ENCODE measurements at places on chromosomes 12 and 14.

DNA sequence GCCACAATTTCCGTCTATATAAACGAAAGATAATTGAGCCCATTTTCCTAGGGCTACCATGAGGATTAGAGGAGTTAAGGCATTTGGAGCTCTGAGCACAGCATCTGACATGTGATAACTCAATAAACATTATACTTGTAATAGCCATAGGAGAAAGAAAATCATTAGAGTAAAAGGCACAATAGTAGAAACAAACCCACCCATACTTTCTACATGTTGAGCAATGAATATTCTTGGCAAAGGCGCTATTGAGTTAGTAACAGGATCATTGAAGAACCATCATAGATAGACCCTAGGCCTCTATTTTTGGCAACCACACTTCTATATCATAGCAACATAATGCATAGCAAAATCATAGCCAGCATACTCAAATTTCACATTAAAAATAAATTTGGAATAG is 664.1 kb downstream of the NOVA1 start:
- DNase-seq, result no peak

- no peak for DNase-seq
Observed at GRCh38 chr14:95482627-95483308, 33.7 kb downstream of the SYNE3 start.

DNA sequence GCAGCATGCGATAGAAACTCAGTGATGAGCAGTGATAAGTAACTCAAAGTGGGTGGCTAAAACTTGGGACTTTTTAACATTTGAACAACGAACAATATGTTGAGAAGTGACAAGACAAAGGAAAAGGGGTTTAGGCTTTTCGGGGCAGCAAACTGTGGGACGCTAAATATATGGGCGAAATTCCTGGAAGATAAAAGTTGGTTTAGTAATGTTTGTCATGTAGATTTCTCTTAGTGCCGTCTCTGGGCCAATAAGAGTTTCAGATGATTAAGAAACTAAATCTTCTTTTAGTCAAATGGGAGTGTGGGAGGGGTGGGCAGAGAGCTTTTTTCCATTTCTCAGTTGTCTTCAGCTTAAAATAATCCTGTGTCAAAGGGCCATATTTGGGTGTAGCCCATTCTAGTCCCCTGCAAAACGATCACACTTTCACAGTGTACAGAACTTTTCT is 41.7 kb upstream of the FUT8 start:
- DNase-seq, result no peak

DNA sequence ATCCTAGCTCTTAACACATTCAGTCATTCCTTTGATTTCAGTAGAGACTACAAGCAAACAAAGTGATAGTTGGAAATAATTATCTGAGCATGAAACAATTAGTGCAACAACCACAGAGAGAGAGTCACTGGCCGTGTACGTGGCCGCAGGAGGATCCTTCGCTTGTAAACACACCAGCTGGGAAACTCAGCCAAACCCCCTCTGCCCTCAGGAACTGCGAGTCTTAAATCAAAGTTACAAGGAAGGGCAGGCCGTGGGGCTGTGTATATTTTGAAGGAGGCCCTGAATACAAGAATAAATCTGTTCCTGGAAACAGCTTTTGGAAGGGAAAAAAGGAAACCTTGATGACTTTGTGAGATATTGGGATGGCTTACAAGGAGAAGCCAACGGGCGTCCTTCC is 164.5 kb downstream of the ANO2 start:
- DNase-seq, result no peak

- no peak for DNase-seq
Observed at GRCh38 chr12:113239288-113239771, 18.1 kb downstream of the TPCN1 start.

DNA sequence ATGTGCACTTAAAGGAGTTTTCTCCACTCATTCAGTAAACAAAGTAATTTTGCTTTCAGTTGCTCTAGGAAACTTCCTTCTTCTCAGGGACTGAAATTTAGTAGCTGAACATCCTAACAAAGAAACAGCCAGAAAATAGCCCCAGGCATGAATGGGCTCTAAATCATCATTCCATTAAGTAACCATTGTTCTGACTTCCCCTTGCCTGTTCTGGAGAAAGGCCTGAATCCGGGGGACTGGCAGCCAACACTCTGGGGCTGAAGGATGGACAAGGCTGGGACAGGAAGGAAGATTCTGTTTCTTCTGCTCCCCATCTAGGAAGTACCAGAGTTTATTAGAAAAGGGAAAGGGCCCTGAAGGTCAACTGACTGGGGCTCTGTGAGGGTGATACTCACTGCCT is 104.5 kb downstream of the ESRRB start:
- peak; percentile 4 for DNase-seq

GRCh38 chr14:103561381-103562178 is 877 bp downstream of the BAG5 start:
- DNase-seq, result peak; percentile 37

DNA sequence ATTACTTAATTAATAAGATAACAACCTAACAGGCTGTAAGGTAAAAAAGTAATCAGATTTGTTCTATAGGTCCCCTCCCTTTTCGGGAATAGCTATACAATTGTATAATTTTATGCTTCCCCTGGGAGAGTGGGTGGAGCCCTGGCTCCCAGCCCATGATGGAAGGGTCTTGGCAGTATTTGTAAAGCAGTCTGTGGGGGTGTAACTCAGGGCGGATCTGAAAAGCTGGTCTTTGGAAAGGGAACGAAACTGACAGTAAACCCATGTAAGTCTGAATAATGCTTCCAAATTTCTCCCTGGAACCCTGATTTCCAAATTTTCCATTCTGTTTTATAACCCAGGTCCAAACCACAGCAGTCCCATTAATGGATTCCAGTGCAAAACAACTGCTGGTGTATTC is 110.4 kb downstream of the DAD1 start:
- no peak for DNase-seq

DNA sequence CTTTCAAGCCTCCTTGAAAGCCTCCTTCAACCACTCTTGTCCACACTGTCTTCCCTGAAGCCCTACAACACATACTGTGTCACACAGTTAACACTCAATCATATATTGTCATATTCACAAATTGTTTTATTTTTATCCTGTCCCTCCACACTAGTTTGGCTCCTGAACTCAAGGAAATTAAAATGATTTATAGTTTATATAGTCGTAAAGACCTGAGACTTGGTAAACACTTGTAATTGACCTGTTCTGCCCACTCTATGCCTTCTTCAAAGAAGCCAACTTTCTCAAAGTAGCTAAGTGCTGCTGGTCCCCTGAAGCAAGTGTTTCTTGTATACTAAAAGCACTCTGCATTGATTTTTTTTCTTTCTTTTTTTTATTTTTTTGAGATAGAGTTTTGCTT is 15.6 kb upstream of the NEK9 start:
- no peak for DNase-seq

DNA sequence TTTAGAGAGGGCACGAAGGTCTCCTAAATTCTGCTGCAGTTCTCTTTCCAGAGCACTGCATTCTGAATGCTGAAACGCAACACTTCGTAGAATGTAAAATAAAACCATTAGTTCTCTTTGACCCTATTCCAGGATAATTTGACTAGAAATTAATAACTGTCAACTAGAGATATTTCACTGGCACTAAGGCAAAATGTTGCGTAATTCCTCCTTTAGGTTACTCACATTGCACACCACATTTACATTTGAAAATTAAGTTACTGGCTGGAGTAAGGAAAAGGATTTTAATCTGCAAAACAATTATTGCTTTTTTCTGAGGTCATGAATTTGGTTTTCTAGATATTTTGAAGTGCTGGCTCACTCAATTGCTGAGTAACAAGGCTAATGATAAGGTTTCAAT is 58.0 kb upstream of the TRHDE start:
- DNase-seq, result peak; percentile 39

GRCh38 chr12:28699029-28699428 is 450.0 kb upstream of the FAR2 start:
- no peak for DNase-seq

DNA sequence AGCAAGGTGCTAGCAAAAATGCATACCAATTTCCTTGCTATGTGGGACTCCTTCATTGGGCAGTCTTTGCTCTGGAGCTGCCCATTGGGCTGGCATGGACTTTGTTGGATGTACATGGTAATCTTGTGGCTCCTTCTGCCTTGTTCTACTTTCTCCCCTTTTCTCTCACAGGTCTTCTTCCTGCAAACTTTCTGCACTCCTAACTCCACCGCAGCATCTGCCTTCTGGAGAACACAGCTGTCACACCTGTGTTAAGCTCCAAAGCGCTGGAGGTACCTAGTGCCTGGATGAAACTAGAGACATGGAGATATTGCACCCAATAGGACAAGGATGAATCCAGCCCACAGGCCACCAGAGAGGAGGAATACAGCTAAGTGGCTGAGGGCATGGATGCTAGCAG is 60.7 kb upstream of the CCND2 start:
- DNase-seq, result no peak

GRCh38 chr14:105581551-105582341 is 55.4 kb downstream of the TMEM121 start:
- DNase-seq, result no peak

GRCh38 chr12:55612646-55613045 is 24.0 kb upstream of the OR10P1 start:
- no peak for DNase-seq

GRCh38 chr14:23580152-23580926 is 1.7 kb upstream of the JPH4 start:
- DNase-seq, result no peak

- peak; percentile 40 for DNase-seq
Observed at GRCh38 chr12:88993651-88994050, 358.6 kb downstream of the DUSP6 start.

- no peak for DNase-seq
Observed at GRCh38 chr12:128790221-128790620, 33.5 kb downstream of the SLC15A4 start.

GRCh38 chr14:81305743-81306142 is 85.0 kb upstream of the GTF2A1 start:
- no peak for DNase-seq

DNA sequence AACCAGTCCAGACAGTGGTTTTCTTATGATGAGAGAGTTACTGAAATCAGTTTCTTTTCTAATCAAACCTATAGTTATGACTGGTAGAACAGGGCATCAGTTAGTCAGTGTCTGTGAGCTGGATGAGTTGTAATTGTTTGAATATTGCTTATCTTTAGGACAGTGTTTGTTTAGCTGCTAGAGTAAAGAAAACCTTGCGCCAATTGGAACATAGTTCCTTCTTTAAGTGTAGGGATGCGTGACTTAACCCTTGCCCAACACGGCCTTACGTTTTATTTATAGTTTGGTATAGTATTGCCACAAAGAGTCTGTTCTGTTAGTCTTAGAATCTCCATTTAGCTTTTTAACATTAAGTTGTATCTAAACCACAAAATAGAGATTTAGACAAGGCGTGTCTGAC is 572.6 kb downstream of the SLC16A7 start:
- no peak for DNase-seq

- no peak for DNase-seq
Observed at GRCh38 chr14:29773990-29774389, 153.7 kb downstream of the PRKD1 start.

DNA sequence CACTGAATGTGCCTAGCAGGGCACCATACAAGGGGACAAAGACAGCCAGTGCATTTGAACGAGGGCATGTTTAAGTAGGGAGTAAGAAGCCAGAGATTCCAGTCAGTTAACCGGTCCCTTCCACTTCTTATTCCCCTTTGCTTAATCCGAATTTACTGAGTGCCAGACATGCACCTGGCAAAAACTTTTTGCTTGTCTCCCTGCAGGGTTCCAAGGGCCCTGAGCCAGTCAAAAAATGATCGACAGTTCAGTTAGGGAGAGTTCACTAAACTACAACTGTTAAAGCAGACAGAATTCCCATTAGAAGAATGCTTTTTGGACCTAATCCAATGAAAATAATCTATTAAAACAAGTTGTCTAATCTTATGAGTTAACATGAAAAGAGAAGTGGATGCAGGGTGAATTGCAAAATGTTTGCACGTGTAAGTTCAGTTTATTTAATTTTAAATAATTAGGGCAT is 193.8 kb downstream of the TMTC2 start:
- DNase-seq, result peak; percentile 30

- no peak for DNase-seq
Observed at GRCh38 chr12:5656836-5657235, 224.9 kb downstream of the NTF3 start.

DNA sequence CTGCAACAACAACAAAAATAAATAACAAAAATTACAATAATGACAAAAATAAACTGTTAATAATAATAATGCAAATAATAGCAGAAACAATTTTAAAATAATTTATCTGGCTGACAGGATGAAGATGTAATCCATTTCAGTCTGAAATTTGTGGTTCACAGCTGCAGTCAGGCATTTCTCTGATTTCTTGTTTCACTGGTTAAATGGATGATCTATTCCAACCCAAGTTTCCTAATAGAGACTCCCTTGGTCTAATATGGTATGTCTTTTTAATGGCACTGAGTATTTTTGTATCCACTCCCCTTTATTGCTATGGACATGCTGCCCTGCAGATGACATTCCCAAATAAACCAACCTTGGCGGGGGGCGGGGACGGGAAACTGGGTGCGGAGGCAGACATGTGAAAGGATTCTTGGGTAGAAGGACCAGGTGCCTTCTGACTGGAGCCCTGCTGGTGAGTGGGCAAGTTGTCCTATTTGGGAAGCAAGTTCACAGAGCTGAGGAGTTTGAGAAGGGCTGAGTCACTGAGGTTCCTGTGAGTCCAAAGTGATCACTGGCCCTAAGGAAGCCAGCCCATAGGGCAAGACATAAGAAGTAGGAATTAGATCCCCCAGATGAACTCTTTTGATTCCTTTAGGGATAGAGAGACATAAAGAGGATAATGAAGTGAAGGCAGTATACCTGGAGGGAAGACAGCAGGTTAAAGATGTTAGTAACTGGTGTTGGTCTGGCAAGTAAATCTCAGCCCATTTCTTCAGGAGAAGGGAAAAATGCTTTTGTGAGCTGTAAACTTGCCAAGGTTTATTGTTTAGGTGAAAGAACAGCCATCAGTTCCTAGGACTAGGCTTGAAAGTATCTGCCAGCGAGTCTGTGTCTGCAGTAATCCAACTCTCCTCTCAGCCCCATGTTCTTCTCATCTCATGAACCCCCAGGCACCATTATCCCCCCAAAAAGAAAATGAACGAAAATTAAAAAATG is 14.5 kb downstream of the FOXG1 start:
- no peak for DNase-seq

- DNase-seq, result no peak
Observed at GRCh38 chr12:76237086-76237701, 111.0 kb downstream of the BBS10 start.

- peak; percentile 84 for DNase-seq
Observed at GRCh38 chr14:65824285-65824977, 411.9 kb downstream of the FUT8 start.

DNA sequence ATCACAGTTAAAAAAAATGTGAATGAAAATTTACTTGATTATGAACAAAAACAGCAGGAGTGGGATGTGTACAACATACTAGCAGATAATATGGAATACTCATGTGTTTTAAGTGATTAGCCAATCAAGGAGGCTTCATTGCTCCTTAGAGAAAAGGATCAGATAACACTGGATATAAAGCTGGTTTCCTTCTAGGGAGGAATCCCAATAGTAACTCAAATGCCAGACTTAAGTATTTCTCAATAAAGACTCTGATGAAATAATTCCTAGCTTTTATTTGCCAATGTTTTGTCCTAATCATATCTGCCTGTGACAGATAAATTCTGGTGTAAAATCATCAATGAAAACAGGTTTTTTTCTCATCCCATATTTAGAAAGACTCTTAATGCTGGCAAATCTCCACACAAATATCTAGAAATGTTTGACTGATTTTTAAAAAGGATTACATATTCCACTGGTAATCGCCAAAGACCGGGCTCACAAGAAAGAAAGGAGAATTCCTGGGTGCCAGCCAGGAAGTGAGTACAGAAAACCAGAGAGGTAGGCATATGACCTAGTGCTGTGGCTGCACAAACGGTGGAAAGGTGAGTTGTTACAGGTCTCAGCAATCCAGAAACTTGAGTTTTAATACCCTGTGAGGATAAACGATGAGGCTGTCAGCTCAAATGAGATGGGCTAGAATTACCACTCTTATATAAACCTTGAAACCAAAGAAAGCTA is 108.6 kb upstream of the TTC7B start:
- DNase-seq, result peak; percentile 11
